Activated T-cell treated with anti-CD3 and anti-CD28 coated beads for 1 hour (primary cell): ENCODE measurements at places on chromosomes 5 and 9.

DNA sequence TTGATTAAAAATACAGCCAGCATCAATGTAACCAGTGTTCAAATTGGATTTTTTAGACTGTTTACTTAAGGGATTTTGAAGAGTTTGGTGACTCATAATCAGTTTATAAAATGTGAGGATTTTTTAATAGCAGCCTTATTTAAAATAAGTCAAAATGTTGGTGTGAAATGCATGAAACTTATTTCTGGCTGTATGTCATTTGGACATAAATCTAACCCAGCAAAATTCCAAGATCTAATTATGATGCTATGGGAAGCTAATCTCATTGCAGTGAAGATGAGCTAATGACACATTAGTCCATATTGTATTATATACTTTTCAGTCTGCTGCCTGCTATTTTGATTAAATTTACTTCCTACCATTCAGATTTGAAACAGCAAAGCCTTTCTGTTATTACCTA is 140.3 kb downstream of the AOPEP start:
- DNase-seq, result no peak

GRCh38 chr9:90802386-90802985 is 867 bp downstream of the SYK start:
- DNase-seq, result no peak

DNA sequence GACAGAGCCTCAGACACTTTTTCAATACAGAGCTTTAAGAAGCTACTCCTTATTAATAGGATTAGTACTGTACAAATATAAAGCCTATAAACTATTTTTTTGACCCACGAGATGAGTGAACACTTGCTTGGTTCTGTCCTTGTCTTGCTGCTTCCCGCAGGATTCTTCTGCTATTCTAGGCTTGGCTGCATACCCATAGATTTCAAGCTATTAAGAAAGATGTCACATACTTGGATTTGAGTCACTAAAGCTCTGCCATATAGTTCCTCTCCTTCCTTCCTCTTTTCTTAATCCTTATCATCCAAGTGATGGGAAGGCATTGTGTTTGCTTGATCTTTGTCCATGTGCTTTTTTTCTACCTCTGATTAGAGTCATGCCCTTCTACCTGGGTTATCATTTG is 361.2 kb upstream of the TRPC7 start:
- no peak for DNase-seq

DNA sequence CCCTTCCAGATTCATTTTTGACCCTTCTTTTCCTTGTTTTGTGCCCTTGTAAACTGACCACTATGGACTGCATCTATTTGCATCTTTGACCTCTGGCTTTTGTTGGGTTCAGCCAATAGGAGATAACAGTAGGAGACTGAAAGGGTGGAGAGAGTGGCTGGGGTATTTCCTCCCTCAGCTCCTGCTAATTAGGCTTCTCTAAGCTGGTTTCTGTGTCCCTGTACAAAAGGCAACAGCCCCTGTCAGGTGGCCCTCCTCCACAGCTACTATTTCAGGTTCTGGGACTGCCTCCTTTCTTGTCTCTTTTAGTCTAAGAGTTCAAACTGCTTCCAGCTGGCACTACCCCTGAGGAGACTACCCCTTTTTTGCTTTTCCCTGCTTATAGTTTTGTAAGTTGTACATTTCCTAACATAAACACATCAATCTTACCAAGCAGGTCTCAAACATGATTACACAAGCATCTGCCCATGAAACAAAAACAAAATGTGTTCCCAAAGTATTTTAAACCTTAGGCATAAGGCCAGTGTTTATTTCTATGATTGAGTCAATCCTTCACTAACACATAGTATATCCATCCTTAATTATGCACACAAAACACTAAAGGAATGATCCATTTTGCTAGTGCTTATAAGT is 262.0 kb upstream of the TRPM3 start:
- no peak for DNase-seq

- DNase-seq, result no peak
These were observed 836 bp downstream of the PCSK5 start for GRCh38 chr9:75891277-75891741.

- DNase-seq, result no peak
These were observed 379.9 kb upstream of the ACO1 start for GRCh38 chr9:32004431-32005076.

DNA sequence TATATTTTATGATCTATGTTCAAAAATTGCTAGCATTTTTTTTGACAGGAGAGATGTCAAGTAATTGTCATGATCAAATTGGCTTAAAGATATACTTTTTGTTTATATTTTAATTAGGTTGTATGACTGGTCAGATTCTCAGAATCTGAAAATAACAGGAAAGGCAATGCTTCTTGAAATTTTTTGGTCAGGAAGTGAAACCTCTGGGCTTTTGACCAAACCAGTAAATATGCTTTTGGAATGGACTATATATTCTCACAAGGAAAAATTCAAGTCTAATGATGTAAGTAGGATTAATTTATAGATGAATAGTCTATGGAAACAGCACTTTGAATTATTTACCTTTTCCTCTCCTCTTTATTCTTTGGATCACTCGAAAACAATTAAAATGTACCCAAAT is 52.3 kb downstream of the SLF1 start:
- no peak for DNase-seq

GRCh38 chr5:9348401-9348996 is 197.4 kb downstream of the SEMA5A start:
- DNase-seq, result no peak

DNA sequence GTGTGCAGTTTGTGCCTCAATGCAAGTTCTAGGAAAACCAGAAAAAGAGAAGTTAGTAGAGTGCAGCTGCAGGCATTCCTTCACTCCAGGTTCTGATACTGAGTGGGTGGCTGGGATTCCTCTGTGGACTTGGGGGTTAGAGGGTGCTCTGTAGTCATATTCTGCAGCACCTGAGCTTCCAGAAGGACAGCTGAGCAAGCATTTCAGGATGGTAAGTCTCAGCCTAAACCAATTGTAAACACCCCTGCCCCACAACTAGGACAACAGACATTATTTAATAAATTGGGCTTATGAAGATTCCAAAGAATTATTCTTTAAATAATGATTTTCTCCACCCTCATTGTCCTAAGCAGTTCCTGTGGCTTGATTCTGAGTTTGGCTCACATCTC is 9.1 kb downstream of the FAXDC2 start:
- DNase-seq, result no peak
